GM13976 (cell line): ENCODE measurements at places on chromosomes 12 and 14.

DNA sequence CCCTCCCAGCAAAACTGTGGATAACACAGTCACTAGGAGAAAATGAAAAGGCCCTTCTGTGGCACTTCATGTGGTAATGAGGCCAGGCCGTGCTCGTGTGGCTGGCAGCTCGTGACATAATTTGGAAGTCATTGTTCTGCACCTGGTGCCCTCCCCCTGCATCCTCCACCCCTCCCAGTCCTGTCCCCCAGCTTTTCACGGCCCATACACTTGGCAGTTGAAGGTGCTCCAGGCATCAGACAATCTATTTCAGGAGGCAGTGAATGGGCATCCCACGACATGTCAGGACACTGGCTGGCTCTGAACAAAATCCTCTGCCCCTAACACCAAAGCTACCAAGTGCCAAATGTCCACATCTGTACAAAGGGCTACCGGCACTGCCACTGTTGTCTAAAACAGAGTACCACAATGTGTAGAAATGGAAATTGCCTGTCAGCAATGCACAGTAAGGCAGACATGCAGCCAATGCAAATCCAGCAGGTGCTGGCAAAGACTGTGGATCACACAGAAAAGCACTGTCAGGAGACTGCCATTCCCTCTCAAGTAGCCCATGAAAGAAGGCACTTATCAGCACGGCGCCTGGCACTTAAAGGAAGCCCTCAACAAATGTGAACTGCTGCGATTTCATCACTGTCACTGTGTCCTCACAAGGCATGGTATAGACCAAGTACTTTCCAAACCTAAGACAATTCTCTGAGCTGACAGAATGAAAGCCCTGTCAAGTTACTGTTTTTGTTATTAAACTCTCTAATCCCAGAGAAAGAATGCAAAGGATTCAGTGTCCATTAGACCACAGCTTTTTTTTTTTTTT lies 39.1 kb downstream of the CORO1C start:
- no peak for DNase-seq

- DNase-seq, result no peak
Measured at GRCh38 chr12:71710276-71711125, 24.6 kb downstream of the TMEM19 start.

- no peak for DNase-seq
Measured at GRCh38 chr14:90597961-90598360, 201.1 kb downstream of the CALM1 start.

GRCh38 chr12:53820514-53821306 lies 68.9 kb upstream of the CISTR start:
- DNase-seq, result no peak

- DNase-seq, result no peak
Measured at GRCh38 chr14:79375356-79375755, 835.9 kb downstream of the DIO2 start.

DNA sequence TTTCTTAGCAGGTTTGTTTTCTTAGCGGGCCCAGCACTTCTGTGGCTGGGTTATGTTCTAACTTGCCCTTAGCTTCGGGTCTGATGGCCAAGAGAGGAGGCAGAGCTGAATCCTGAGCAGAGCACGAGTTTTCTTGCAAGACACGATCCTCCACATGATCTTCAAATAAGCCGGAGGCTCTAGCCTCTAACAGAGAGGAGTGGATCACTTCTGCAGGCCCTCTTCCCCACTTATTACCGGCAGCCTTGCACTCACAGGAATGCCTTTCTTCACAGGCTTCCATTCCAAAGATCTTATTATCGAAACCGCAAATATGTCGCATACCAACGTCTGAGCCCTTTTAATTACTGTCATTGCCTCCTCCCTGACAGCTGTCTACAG lies 79.5 kb downstream of the SINHCAF start:
- no peak for DNase-seq
